ENCODE measurements at places on chromosomes 5 and 9.

- DNase-seq = no peak
These were observed 206.4 kb downstream of the C9orf50 start for GRCh38 chr9:129414377-129414992.

- no peak for DNase-seq
These were observed 37.4 kb downstream of the SNX30 start for GRCh38 chr9:112787978-112788377.

GRCh38 chr9:36946653-36947052 lies 87.4 kb downstream of the PAX5 start:
- no peak for DNase-seq

GRCh38 chr5:110702300-110702699 lies 24.2 kb downstream of the TMEM232 start:
- no peak for DNase-seq

DNA sequence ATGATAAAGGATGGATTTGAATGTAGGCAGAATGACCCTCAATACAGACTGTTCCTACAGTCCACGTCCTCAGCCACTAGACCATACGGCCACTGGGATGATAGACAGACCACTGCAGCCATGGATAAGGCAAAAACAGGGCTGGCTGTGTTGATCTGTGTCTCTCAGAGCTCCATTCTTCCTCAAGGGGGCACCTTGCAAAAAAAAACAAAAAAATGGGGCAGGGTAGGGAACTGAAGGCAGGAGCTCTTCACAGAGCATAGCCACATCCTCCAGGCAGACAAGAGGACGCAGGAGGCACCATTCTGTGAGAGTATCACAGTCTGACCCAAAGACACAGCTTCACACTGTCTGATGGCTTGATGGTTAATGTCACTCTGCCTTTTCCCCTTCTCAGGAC lies 61.2 kb upstream of the GABRP start:
- no peak for DNase-seq

DNA sequence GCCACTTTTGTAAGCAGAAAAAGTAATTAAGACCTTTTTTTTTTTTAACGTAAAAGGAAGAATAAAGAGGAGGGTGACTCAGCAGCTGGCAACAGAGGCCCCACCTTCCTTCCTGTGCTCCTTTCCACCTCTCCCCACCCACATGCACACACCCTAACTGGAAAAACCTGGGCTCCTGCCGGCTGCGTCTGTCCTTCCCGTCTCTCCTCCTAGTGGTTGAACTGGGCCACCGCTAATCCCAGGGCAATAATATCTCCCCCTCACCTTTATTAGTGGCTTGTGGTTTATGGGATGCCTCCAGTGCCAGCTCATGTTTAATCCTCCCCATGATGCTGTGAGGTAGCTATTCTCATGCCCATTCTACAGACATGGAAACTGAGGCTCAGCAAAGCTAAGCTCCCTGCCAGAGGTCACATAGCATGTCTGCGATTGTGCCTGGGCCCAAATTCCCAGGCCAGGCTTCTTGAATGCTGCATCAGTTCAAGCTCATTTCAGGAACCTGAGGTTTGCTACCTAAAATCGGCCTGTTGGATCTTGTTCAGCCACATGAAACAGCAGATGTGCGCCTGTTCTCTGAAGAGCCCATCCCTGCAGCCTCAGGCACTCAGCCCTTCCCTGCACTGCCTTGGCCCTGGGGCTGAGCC lies 60.9 kb upstream of the IL17B start:
- DNase-seq = no peak

- no peak for DNase-seq
These were observed 119.6 kb upstream of the KLF9 start for GRCh38 chr9:70534061-70534460.

- DNase-seq = no peak
These were observed 36.2 kb upstream of the SMARCA2 start for GRCh38 chr9:1978941-1979340.

- no peak for DNase-seq
These were observed 483.0 kb upstream of the CDH18 start for GRCh38 chr5:20470997-20471396.

DNA sequence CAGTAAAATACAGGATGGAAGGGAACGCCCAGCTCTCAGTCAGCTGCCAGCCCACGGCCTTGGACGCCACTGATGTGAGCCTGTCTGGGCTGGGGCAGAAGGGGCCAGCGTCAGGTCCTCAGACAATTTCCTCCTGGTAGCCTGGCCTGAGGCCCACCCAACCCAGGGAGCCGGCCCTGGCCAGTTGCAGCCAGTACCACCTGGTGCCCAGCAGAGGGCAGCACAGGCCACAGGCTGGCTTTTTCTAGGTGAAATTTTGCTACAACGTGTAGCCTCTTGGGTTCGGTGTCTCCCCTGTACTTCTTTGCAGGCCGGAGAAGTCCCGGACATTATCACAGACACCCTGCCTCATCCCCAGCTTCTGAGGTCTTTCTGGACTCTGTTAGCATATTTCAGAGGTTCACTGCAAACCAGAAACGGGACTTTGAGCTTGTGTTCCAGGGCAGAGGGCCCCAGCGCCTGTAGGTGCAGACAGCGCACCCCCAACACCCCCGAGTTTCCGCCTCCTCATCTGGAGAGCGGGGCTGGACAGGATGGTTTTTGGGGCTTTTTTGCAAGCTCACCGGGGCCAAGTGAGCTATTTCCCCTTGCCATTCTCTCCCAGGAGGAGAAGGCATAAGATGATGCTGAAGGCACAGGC lies 45.9 kb upstream of the KCNMB1 start:
- no peak for DNase-seq

DNA sequence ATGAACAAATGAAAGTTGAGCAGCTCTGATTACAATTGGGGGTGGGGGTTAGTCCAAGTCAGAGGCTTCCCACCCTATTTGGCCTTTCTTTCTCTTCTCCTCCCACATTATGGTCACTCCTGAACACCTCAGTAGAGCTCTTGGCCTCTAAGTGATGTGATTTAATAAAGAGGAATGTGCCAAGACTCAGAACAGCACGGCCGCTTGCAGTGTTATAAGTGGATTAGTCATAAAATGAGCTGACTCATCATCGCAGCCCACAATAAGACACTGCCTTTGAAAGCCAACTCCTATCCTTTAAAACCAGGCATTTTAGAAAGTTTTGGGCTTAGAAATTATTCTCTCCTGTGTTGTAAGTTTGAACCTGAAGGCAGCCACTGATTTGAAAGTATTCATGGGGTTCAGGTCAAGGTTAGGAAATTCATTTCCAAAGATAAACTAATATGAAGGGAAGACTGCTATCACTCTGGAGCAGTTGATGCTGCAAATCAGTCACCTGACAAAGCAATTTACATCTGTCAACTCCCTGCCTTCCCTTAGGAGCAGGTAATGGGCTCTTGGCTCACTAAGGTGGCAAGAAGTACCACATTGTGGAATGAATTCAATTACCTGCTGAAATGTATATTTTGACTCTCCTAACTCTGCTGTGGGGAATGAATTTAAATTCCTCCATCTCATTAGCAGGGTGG lies 283.6 kb upstream of the NMUR2 start:
- DNase-seq = no peak

- DNase-seq = no peak
These were observed 25.8 kb downstream of the FPGS start for GRCh38 chr9:127828262-127829031.

All from NCI-H187 treated with DMSO at 0.1 percent for 48 hours (cell line).